ENCODE measurements at places on chromosomes 6 and 20. TPM values are rescaled to one million over a fixed set of nuclear protein-coding genes. Genes with fewer than 3 reads are reported as not detected.

DNA sequence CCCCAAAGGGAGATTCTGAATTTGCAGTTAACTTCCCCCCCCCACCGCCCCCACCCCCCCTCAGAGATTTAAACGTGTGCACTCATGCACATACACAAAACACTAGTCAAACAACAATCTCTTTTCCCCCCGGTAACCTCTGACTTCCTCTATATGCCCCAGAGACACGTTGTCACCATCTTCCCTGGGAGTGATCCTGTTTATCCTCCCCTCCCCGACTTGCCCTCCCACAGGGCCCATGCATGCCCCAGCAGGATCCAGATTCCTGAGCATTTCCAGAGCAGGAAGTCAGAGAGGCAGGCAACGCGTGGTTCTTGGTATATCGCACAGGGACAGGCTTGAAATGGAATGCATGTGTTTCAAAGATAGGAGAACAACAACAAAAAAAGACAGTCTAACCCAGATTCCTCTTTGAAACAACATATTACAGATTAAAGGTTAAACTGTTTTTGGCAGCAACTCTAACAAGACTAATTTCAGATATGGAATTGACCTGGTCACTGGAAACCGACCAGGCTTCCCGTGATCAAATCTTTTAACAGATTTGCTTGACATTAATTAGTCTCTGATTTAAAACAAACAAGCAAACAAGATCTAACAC lies 1.3 kb downstream of the BLCAP start:
- DNase-seq, result no peak

DNA sequence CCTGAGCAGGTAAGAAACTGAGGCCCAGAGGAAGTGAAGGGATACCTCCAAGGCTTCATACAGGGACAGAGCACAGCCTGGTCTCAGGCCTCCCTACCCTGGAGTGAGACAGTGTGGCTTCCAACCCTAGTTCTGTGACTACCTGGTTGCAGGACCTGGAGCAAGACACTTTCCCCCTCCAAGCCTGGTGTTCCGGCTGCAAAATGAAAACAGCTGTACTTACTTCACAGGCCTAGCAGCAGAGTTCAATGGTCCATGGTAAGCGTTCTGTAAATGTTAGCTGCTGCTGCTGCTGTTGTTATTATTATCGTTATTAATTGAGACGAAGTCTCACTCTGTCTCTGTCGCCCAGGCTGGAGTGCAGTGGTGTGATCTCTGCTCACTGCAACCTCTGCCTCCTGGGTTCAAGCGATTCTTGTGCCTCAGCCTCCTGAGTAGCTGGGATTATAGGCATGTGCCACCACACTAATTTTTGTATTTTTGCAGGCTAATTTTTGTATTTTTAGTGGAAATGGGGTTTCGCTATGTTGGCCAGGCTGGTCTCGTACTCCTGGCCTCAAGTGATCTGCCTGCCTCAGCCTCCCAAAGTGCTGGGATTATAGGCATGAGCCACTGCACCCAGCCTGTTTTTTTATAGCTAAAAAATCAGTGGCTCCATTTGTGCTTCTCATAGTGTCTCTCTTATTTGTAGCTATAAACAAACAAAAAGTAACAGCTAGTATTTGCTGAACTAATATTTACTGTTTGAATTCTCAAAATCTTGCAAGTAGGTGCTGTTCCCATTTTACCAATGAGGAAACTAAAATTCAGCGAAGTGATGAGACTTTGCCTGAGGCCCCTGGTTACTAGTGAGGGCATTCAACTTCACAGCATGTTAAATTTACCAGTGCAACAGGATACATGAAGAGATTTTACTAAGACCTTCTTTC lies 41.9 kb downstream of the COX4I2 start:
- no peak for DNase-seq

DNA sequence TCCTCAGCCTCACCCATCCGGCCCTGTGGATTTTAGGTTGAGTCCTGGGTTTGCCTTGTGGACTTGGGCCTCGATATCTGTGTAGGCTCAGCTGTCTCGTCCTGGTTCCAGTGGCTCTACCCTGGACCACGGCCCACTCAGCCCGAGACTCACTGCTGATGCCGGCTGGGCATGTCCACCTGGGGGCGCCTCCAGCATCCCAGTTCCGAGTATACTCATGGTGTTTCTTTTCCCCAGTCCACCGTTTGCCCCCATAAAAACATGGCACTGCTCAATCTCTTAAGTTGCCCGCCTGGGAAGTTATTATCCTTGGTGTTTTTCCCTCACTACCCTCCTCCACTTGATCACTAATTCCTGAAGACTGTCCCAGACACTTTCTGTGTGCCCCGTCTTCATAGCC lies 99.1 kb downstream of the ARID1B start:
- no peak for DNase-seq

GRCh38 chr6:144087789-144088426 lies 7.5 kb downstream of the SF3B5 start:
- DNase-seq, result no peak

Gene PET117
- total RNA-seq, result 14.7 TPM
